Motor neuron (in vitro differentiated cells): ENCODE measurements at places on chromosomes 16 and 17. TPM values are rescaled to one million over a fixed set of nuclear protein-coding genes. Genes with fewer than 3 reads are reported as not detected.

GRCh38 chr17:47649972-47650524 is 329 bp downstream of the KPNB1 start:
- ATAC-seq: peak; percentile 4

GRCh38 chr16:2028620-2029220 is 2.0 kb downstream of the NHERF2 start:
- no peak for ATAC-seq

CLEC3A gene
- 0.14 and 0.74 TPM in 2 replicates for total RNA-seq

- peak; percentile 20 for ATAC-seq
Measured at GRCh38 chr17:72206376-72206775, 85.6 kb downstream of the SOX9 start.

GRCh38 chr16:48517493-48517892 is 92.5 kb downstream of the N4BP1 start:
- ATAC-seq: no peak

DNA sequence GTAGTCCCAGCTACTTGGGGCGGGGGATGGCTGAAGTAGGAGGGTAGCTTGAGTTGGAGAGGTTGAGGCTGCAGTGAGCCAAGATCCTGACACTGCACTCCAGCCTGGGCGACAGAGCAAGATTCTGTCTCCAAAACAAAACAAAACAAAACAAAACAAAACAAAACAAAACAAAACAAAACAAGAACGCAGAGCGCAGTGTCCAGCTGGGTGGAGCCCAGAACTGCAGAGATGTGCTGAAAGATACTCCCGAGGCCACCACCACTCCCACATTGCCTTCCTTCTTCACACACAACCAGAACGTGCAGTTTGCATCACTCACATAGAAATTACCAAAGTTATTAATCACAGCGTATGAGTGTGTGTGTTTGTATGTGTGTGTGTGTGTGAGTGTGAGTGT is 222.9 kb upstream of the ASIC2 start:
- peak; percentile 94 for ATAC-seq
